ENCODE measurements at places on chromosomes 4 and X.

DNA sequence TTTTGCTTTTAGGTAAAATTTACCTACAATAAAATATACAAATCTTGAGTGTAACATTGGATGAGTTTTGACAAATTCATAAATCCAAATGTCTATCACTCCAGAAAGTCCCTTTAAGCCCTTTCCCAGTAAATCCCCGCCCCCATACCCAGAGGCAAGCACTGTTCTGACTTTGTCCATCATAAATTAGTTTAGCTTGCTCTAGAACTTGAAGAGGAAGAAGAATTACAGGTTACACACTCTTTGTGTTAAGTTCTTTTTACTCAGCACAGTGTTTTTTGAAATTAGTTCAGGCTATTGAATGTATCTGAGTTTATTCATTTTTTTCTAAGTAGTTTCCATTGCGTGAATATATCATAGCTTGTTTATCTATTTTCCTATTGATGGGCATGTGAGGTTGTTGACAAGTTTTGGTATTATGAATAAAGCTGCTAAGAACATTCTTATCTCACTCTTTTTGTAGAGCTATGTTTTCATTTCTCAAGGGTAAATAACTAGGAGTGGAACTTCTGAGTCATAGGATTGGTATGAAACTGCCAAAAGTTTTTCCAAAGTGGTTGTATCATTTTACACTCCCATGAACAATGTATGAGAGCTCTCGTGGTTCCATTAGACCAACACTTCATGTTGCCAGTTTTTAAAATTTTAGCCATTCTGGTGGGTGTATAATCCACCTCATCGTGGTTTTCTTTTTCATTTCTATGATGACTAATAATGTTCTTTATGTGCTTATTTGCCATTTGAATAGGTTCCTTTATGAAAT lies 22.4 kb upstream of the HPSE start:
- no peak for DNase-seq

GRCh38 chr4:139988863-139989765 lies 164.9 kb downstream of the MAML3 start:
- peak; percentile 8 for DNase-seq

GRCh38 chrX:134174859-134175258 lies 62.1 kb upstream of the CCDC160 start:
- no peak for DNase-seq

- no peak for DNase-seq
These were observed 116.5 kb downstream of the MAML3 start for GRCh38 chr4:140037353-140038030.

DNA sequence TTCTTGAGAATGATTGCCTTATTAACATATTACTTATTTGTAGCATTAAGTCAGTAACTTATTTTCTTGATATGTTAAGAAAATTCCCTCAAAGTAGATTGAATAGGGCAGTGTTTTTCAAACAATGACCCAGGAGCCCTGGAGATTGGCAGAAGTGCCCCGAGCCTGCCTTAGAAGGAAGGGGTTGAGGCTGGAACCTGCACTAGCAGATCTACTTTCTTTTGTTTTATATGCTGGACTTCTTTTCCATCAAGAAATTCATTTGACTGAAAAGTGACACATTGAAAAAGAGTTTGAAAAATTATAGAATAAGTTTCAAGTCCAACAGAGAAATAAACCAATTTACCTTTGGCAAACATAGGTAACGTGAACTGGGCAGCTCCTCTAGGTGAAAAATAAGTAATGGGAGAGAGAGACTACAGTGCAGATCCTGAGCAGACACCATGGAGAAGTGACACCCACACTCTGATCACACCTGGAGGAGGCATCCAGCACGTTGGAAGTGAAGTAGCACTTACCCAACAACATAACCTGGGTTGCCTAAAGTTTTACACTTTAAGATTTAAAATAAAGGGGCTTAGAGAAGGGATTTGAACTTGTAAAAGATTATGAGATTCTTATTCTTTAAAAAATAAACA lies 18.6 kb downstream of the ARSJ start:
- DNase-seq, result no peak

DNA sequence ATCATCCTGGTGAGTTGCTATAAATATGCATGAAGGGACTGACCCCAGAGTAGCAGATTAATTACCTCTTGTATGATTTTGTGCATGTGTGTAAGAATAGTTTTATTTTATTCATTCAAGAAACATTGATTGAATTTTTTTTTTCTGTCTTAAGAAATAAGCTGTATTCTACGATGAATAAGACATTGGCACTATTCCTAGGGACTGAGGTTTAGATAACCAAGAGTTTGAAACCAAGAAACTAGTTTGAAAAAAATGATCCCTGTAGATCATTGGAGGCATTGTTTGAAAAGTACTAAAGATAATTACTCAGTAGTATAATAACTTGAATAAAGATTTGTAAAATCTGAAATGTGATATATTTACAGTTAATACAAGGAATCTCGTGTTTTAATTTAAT lies 1086.9 kb downstream of the PCDH7 start:
- no peak for DNase-seq

- no peak for DNase-seq
These were observed 33.3 kb upstream of the MAML3 start for GRCh38 chr4:140187316-140187695.

Data from stimulated activated CD4-positive, alpha-beta T cell treated with anti-CD3 and anti-CD28 coated beads, TNF-alpha, amount 100 ng/mL, for 4 hours (primary cell).